ENCODE measurements at places on chromosomes 4 and X.
A peak's percentile ranks its signal among the peaks of the same experiment; 100 is the strongest.

DNA sequence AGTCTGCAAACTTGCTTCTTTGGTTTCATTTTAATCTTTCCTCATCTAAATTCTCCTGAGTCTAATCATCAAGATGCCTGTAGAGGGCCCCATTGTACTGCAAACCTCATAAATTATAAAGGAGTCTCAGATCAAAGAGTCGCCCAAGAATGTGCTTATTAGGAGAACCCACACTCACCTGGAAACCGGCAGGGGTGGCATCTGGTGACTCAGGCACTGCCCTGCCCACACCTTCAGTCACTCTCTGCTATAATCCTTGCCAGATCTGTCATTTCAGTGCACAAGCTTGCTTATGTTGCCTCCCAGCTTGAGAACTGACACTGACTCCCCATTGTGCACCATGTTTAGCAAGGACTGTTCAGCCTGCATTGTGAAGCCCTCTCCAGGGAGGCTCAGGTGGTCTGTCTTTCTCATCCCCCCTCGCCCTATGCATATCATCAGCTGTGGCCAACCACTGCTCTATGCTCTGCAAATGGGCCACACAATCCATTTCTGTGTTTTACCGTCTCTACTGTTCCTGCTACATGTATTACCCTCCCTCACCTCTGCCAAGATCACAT is 12.4 kb downstream of the EPGN start:
- peak; percentile 82 for DNase-seq

DNA sequence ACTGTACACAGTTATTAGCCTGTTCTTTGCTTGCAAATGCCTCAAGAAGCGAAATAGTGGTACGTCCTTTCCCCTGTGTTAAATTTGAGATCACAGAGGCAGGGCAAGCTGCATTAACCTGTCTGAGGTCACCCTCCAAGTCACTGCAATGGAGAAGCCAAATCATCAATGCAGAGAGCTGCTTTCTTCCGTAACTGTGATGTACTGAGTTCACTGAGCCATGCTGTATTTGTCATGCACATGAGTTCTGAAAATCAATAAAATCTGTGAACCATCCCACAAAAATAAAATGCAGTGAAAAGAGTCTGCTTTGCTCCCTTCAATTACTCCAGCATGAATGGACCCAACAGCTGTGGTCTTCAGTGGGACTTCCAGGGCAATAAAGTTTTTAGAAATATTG is 393.5 kb downstream of the KCNIP4 start:
- DNase-seq: no peak

- no peak for DNase-seq
These were observed 1136.8 kb upstream of the TENM3 start for GRCh38 chr4:181106398-181106797.

DNA sequence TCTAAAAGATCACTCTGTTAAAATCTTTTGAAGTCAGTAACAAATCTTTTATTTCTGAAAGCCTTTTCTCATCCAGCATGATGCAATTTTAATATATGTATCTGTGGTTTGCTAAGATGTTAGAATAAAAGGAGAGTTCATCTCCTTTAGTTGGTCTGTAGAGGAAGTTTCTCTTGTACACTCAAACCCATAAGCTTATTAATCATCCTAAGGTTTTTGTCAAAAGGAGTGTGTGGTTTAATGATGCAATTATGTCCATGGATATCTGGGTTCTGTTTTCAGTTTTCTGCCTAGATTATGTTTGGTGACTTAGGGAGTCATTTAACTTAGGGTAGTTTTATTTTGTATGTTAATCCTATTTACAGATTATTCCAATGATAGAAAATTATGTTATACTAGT is 52.1 kb upstream of the NDST4 start:
- no peak for DNase-seq

DNA sequence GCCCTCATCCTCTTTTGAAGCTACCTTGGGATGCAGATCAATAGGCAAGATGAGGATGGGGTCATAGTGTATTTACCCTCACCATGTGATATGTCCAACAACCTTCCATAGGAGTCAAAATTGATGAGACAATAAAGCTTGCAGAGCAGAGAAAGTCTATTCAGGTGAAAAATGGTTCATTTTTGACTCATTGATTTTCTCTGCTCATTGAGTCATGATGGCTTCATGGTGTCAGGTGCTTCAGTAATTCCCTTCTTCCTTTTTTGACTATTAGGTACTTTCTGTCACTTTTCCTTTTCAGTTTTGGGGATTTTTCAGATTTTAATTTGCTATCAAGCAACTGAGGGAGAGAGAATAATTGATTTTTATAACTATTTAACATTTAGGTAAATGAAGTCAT is 55.9 kb upstream of the IL2 start:
- no peak for DNase-seq

GRCh38 chrX:149846789-149847188 is 34.2 kb upstream of the MAGEA8 start:
- DNase-seq: no peak

DNA sequence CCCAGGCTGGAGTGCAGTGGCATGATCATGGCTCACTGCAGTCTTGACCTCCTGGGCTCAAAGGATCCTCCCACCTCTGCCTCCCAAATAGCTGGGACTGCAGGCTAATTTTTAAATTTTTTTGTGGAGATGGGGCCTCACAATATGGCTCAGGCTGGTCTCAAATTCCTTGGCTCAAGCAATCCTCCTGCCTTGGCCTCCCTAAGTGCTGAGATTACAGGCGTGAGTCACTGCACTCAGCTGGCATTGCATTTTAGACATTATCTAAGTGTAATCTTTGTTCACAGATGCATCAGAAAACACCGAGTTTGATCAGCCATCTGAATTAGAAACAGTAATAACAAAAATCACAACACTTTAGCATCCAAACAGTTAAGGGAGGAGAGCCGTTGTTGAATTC is 53.4 kb upstream of the CBR4 start:
- DNase-seq: peak; percentile 52

- no peak for DNase-seq
These were observed 1233.1 kb downstream of the C4orf33 start for GRCh38 chr4:130329036-130329435.

GRCh38 chr4:81505004-81505598 is 33.4 kb upstream of the RASGEF1B start:
- no peak for DNase-seq

DNA sequence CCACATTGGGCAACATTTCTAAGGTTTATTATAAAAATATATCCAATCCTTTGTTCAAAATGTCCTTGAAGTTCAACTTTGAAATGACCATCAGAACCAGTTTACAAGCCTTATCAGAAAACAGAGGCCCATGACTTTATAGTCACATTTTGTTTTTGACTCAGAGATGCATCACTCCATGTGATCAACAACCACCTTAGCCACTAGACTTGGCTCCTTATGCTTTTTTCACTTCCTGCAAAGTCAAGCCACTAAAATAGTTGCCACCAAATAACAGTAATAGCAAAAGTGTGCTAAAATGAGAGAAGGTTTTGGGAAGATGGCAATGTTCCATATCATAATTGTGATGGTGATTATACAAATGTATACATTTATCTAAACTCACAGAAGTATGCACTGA is 181.7 kb downstream of the MAML3 start:
- DNase-seq: no peak

DNA sequence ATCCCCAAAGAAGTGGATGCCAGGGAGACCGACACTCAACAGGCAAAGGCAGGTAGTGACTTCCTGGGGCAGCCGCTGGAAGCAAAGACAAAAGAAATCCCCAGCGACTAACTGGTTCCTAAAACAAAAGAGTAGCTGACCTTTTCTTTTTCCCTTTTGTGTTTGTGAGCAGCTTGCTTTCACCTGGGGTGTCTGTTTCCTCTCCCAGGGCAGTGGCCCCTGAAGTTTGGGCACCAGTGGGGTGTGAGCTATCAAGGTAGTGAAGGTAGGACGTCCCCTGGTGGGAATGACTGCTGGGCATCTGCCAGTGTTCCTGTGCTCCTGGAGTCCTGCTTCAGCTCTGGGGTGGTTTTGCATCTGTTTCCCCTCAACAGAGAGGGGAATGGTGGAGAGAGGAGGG is 41.6 kb upstream of the STIM2 start:
- no peak for DNase-seq

DNA sequence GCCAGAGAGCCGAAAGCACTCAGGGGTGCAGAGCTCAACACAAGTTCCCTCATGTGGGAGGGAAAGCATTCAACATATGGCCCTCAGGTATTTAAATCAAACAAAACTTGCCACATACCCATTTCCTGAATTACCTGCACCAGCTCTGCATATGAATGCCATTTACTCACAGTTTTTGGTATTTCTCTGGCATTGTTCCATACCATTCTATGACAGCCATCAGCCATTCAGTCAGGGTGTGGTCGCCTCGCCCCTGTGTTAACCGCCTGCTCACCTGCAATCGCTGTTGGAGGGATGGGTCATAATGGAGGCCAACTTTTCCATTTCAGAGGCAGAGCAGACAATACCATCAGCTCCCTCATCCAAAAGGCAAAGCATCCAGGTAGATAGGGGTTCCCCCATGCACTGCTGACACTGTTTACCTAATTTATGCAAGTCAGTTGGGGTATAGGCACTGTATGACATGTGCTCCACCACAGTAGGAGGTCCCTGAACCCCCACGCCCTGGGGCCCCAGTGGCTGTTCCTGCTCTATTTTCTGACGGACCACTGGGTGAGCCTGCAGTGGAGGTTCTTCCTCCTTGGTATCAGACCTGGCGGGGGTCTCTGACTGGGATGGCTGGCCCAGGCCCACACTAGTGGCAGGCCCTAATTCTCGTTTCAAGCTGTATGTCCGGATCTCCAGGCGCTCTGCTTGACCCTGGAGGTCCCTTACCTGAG is 227.1 kb downstream of the ADGRL3 start:
- no peak for DNase-seq

Measured in fibroblast of the aortic adventitia (primary cell).